ENCODE measurements at places on chromosomes 2 and 18.

GRCh38 chr2:47129191-47129706 lies 25.9 kb downstream of the STPG4 start:
- no peak for DNase-seq

- no peak for DNase-seq
These were observed 360.0 kb upstream of the RAB6C start for GRCh38 chr2:129619471-129619870.

DNA sequence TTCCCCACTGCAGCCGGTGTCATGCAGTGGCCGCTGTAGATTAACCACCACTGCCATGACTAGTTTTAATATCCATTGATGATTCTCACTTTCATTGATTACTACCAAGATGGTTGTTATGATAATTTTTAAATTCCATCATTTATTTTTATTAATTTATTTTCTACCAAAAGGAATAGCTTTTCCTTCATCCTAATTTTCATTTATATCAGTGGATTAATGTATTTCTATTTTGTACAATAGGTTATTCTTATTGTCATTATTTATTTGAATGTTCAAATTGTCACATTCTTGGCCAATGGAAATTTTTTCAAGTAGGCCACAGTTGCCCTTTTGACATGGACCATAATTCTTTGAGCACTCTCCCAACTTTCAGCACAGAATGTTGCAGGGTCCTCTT lies 374.9 kb upstream of the VWC2L start:
- no peak for DNase-seq

DNA sequence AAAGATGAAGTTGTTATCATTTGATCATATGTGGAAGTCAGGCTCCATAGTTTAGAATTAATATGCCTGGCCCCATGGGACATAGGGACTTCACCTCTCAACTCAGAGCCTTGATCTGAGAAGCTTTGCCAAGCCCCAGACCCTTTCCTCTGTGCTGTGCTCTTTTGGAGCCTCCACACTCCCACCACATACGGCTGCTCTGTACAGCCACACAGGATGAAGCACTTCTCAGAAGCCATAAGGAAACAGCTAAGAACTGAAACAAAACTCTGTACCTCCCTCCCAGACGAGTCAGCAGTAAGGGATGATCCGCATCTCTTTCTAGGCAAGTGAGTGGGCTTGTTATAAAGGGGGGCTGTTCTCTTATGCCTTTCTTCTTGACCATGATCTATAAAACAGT lies 66.5 kb downstream of the CAB39 start:
- no peak for DNase-seq

- DNase-seq, result no peak
These were observed 148.5 kb upstream of the CBLN2 start for GRCh38 chr18:72692595-72692994.

DNA sequence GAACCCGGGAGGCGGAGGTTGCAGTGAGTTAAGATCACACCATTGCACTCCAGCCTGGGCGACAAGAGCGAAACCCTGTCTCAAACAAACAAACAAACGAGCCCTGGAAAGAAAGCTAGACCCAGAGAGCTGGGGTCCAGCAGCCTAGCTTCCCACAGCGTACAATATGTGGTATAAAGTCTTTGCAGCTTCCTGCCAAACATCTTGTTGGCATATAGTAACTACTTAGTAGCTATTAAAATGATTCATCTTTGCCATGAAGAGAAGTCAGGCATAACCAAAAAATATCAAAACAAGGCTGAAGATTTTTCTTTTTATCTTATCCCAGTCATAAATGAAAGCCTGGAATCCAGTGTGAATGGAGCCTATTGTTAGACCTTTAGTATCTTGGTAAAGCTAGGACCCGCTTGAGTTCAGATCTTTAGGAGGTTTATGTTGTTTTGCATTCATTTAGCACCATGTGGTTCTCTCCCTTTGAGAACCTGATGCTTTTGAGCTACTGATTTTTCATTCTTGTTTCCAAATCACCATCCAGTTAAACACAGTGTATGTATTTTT lies 139.7 kb upstream of the NOSTRIN start:
- DNase-seq, result no peak

DNA sequence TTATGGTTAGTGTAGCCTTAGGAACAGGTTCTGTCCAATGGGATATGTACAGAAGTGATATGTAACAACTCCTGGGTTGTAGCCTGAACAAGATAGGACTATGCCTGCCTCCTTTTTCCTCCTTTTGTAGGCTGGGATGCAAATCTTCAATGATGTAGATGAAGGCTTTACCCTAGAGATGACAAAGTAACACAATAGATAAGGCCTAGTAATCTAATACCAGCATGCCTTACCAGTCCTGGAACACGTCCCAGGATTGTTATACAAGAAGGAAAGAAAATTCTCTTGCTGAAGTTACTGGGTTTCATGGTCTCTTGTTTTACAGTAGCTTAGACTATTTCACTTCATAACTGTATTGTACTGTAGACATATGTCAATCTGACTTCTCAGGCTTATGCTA lies 192.1 kb downstream of the OTX1 start:
- no peak for DNase-seq

GRCh38 chr2:25482341-25482740 lies 140.6 kb upstream of the DNMT3A start:
- DNase-seq, result no peak

DNA sequence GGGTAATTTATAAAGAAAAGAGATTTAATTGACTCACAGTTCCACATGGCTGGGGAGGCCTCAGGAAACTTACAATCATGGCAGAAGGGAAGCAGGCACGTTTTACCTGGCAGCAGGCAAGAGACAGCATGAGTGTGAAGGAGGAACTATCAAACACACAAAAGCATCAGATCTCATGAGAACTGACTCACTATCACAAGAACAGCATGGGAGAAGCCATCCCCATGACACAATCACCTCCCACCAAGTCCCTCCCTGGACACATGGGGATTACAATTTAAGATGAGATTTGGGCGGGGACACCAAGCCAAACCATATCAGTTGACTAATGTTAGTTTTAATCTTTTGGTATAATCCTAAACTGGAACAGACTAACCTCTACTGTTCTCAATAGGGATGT lies 49.1 kb upstream of the CPO start:
- DNase-seq, result no peak

DNA sequence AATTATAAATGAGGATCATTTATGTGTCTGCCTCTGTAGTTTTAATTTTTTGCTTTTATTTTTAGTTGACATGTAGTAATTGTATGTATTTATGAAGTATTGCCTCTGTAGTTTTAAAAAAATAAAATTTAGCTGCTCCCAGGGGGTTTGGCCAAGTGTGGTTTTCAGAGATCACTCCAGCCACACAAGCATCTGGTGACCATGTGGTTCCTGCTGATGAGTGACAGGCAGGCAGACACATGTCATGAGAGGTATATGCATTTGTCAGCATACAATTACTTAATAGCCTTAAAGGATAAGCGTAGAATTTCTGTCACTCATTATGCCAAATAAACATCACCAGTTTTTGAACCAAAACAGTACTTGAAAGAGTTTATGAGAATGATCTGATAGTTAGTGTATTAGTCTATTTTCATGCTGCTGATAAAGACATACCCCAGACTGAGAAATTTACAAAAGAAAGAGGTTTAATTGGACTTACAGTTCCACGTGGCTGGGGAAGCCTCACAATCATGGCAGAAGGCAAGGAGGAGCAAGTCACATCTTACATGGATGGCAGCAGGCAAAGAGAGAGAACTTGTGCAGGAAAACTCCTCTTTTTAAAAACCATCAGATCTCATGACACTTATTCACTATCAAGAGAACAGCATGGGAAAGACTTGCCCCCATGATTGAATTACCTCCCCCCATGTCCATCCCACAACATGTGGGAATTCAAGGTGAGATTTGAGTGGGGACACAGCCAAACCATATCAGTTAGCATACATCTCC lies 29.6 kb downstream of the MREG start:
- DNase-seq, result no peak

GRCh38 chr2:67576991-67577390 lies 179.9 kb downstream of the ETAA1 start:
- no peak for DNase-seq

DNA sequence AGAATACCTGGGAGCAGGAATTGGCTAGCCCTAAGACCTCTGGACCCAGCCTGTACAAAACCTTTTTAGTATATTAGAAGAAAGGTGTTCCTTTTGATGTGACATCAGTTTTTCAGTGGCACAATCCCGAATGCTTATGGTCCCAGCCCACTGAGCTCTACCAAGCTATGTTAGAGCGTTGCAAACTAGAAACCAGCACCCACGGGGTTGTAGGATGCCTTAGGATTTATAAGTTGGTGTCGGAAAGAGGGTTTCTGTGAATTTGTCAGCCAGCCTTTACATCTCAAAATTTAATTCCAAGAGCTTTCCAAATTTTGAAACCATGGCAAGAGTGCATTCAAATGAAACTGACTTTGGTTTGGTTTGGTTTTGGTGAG lies 499 bp upstream of the LMAN1 start:
- no peak for DNase-seq

DNA sequence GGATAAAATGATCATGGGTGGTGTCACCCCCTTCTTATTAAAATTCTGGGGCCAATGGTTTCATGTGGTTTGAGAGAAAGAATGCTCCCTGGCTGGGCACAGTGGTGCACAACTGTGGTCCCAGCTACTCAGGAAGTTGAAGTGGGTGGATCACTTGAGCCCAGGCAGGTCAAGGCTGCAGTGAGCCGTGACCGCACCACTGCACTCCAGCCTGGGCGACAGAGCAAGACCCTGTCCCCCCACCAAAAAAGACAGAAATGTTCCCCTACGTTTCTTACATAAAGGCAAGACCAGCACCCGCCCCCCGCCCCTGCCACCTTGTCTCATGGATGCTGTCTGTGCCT lies 53.0 kb upstream of the ID2 start:
- no peak for DNase-seq

GRCh38 chr18:28365411-28365831 lies 188.5 kb upstream of the CDH2 start:
- DNase-seq, result no peak

Measured in T-helper 9 cell (primary cell).